MCF 10A (cell line): ENCODE measurements at places on chromosomes 2 and 18. TPM values are rescaled to one million over a fixed set of nuclear protein-coding genes. Genes with fewer than 3 reads are reported as not detected.

The PID1 gene
- total RNA-seq, result 123 and 211 TPM in 2 replicates

- no peak for DNase-seq
Measured at GRCh38 chr2:57973621-57974186, 72.9 kb upstream of the VRK2 start.

- peak; percentile 56 for DNase-seq
Measured at GRCh38 chr2:127700527-127701192, 637 bp upstream of the SFT2D3 start.

The GALNT13 gene
- 0.44 and 0.54 TPM in 2 replicates for total RNA-seq

- DNase-seq, result peak; percentile 76
Measured at GRCh38 chr2:79935771-79936657, 368.5 kb downstream of the LRRTM1 start.
